ENCODE measurements at places on chromosomes 5 and 9.

- DNase-seq, result no peak
Observed at GRCh38 chr5:158789441-158789840, 310.3 kb downstream of the EBF1 start.

- no peak for DNase-seq
Observed at GRCh38 chr5:33608344-33609041, 167.7 kb downstream of the TARS1 start.

DNA sequence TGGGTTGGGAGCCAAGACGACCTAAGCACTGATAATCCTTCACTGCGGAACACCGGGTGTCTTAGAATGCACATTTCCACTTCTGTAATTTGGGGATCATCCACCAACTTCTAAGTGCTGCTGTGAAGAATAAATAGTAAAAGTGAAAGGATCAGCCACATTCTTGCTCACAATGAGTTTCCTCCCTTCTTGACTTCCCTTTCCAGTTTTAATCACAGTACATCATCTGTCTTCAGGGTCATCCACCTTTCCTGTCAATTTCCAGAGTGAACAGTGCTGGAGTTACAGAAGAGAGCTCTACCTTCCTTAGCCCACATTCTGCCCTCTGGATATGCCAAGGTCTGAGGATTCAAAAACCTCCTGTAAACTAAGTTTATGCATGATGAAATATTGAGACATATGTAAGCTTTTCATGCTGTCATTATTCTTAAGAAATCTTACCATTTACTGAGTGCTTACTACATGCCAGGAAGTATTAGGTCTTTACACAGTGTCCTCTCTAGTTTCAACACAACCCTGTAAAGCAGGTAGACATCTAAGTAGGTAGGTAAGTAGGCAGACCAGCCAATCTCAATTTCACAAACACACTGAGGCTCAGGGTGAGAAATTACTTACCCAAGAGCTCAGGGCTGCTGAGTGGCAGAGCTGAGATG is 105.2 kb downstream of the CDK5RAP2 start:
- no peak for DNase-seq

GRCh38 chr5:119323601-119324000 is 32.2 kb upstream of the TNFAIP8 start:
- DNase-seq, result no peak

DNA sequence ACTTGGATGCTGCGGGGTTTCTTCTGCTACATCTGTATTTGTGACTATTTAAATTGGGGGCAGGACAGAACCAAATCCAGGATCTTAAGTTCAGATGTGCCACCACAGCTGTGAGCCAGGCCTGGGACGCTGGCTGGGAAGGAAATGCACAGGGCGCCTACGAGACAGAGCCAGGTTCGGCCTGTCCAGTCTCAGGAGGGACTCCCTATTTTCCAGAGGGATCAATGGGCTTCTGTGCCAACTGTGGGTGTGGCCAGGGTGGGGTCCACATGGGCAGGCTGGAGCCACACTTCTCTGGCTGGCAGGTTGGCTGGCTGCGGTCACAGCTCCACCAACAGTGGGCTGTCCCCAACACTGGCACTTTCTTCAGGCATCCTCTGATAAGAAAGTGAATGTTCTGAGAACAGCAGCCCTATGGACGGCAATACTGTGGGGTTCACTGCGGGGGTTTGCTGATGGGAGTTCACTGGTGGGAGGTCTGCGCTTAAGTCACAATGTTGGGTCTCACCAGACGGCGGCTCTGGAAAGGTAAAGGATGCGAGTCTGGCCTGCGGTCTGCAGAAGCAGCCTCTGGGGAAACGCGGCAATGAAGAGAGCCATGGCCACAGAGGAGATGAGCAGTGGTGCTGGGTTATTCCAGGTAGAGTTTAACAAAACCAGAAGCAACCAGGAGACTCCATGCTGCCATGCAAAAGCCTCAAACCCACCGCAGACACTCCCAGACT is 78.1 kb downstream of the DAP start:
- no peak for DNase-seq

GRCh38 chr5:77957516-77957915 is 181.4 kb upstream of the TBCA start:
- DNase-seq, result no peak

Data from activated effector memory CD4-positive, alpha-beta T cell treated with anti-CD3 and anti-CD28 coated beads, Interleukin-2, amount 50 U/mL, for 16 hours (primary cell).